ENCODE measurements at places on chromosomes 7 and 10.
A peak's percentile ranks its signal among the peaks of the same experiment; 100 is the strongest.

DNA sequence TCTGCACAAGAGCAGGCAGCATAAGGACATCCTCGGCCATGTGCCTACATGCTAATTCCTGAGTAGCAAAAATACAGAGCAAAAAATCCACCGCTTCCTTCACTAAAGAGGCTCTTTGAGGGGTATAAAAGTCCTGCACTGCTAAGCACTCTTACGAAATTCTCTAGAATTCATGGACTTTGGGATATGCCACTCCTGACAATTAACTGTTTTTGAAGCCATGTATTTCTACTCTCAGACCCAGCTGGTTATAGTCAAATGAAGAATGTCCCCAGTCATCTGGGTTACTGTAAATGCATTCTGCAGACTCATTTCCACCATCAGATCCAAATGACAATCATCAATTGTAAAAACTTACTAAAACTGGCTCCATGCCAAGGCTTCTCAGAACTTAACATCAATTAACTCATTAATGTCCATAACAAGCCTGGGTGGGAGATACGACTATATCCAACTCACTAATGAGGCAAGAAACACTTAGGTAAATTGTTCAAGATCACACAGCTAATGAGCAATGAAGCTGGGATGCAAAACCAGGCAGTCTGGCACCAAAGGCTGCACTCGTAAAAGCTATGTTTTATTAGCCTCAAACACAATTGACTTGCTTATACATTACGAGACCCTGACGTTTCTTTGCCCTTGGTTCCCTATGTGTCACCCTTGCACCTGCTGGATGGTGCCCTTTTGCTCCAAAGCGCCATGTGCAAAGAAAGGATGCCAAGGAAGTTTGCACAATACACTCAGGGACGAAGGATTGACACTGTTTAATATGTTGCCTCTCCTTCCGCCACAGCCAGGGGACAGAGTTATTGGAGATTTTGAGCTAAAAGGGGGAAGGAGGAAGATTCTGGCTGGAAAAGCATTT lies 250.4 kb downstream of the ELMO1 start:
- no peak for DNase-seq

DNA sequence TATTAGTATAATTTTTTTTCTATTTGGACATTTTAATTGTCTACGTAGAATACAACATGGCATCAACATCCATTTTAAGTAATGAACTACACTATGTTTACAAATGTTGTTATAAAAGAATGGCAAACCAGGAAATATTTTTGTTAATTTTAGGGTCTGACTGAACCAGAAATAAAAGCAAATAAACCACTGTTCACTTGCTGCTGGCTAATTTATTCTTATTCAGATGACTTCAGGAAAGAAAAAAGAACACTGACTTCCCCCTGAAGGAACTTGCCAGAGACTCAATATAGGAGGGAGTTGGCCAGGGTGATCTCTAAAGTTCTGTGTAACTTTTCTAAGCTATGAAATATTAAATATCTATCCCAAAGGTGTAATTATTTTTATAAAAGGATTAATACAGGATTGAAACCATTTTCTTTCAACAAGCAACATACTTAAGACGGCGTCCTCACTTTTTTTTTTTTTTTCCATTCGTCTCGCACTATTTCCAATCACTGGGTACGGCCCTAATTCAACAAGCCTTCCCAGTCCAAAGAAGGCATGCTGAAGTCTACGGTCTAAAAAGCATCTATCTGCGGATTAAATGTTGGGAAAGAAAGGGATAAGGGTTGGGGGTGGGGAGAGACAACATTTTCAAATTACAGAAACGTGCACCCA lies 1.2 kb downstream of the USP6NL start:
- no peak for DNase-seq

DNA sequence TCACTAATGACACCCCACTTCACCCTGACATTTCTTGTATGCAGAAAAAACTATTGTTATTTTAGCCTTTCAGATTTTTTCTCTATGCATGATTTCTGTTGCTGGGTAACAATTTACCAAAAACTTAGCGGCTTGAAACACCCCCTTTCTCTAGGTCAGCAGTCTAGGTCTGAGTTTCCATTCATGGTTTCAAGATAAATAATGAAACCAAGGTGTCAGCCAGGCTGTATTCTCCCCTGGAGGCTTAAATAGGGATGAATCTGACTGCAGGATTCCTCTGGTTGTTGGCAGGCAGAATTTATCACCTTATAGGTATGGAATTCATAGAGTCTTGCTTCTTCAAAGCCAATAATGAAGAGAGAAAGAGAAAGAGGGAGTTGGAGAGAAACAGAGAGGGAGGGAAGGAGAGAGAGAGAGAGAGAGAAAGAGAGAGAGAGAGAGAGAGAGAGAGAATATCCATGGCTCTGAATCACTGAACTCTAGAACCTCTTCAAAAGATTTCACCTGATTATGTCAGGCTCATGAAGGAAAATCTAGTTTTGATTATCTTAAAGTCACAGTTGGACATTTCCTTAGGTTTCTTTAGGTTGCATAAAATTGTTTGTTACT lies 1224.6 kb upstream of the LRRTM3 start:
- DNase-seq: no peak

GRCh38 chr7:96538632-96539031 lies 171.0 kb downstream of the SEM1 start:
- no peak for DNase-seq

DNA sequence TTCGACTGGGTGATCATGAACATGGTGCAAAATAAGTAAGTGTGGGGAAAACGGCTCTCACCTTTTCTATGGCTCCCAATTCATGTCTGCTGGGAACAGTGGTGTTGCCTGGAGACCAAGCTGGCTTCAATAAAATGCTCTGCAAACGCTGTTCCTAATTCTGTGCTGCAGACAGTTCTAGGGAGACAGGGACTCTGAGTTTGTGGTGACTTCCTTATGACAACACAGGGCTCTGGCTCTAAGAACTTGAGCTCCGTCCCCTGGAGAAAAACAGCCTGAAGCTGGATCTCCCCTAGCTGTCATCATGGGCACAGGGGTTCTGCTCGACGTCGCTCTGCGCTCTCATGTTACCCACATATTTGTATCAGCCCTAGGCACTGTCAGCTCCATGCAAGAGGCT lies 61.0 kb upstream of the INSYN2A start:
- DNase-seq: no peak

DNA sequence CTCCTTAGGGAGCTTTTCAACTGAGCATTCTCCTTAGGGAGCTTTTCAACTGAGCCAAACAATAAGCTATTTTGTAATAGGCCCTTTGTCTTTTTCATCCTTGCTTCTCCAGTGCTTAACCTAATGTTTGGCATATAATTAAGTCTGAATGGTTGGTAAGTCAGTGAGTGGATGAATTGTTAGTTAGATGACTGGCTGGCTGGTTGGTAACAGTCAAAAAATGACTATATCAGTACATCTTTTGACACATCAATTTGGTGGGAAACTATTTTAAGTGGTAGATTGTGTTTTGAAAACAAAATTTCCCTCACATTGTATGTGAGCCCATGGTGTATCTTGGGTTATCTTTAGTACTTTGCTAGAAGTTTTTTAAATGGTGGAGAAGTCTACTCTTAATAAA lies 16.4 kb downstream of the ING3 start:
- DNase-seq: no peak

DNA sequence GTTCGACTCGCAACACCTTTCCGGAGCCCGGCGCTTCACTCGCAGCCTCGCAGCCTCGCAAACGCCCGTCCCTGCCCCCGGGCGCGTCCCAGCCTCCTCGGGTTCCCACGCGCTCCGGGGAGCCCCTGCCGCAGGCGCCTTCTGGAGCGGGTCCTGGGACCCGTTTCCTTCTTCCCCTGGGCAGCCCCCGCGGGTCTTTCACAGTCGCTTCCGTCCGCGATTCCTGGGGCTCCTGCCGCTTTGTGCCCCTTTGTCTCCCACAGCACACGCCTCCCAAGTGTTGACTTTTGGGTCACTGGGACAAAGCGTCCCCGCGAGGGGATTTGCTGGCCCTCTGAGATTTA lies 140.7 kb downstream of the DYNC2I1 start:
- DNase-seq: no peak

DNA sequence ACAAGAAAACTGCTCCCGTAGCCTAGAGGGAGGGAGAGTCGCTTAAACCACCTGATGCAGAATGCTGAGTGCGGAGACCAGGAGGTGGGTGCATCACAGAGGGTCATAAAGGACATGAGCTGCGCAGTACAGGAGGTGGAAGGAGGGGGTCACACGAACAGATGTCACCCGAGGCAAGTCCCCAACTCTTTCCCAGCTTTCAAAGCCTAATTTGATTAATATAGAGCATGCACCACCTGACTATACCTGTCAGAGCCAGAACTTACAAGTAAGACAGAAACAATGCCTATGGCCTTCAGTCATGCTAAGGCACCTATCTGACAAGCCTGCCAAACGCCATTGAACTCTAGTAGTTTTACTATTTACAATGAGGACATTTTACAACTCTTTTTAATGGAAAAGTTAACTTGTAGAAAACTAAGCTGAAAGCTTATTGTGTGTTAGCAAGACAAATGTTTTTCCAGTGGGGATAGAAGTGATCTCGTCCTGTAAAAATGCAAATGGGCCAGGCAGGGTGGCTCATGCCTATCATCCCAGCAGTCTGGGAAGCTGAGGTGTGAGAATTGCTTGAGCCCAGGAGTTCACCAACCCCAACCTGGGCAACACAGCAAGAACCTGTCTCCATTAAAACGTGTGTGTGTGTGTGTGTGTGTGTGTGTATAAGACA lies 1.1 kb upstream of the VOPP1 start:
- no peak for DNase-seq

DNA sequence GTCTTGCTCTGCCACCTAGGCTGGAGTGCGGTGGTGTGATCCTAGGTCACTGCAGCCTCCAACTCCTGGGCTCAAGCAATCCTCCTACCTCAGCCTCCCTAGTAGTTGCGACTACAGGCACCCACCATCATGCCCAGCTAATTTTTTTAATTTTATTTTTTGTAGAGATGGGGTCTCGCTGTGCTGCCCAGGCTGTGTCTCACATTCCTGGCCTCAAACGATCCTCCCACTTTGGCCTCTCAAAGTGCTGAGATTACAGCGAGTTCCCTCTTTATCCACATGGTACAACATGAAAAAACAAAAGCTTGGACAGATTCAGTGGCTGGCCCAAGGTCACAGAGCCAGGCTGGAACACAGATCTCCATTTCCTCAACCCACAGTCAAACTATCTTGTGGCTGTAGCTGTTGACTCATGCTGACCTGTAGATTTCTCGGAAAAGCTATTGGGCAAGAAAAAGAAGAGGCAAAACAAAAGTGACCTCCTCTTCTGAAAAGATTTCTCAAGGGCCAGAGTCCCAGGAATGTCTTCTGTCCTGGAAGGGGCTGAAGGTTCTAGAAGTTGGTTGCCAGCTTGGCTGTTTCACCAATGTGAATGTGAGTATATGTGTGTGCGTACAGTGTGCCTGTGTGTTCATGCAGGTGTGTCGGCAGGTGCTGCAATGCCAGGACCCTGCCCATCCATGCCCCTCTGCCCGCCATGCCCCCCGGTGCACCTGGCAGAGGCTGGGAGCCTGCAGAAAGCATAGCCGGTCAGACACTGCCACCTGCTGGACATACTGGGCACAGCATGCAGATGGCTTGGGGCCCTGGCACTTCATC lies 28.4 kb downstream of the TMEM130 start:
- peak; percentile 81 for DNase-seq

- no peak for DNase-seq
Observed at GRCh38 chr7:119919986-119920385, 353.0 kb upstream of the KCND2 start.

DNA sequence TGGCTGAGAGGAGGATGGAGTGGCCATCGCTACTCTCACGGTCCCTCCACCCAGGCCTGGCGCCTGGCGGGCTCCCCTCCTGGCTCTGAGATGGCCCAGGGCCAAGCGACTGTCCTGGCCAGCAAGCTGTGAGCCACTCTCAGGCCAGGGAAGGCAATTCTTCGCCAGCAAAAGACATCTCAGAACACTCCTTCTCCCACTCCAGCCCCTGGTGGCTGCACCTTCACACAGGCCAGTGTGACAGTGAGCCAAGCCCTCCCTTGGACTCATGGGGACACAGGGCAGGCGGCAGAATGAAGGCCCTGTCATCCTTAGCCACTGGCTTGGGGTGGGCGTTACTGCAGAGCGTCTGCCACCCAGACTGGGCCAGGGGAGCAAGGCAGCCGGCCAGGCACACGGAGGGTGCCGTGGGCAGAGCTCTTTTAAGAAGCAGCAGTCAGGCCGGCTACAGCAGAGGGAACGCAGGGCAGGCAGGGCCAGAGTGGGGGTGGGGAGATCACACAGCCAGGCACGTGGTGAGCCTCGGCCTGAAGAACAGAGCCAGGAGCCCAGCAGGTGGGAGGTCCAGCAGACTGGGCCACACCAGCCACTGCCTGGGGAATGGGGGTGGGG lies 14.4 kb downstream of the STK32C start:
- DNase-seq: peak; percentile 32

GRCh38 chr10:27714349-27714748 lies 31.3 kb downstream of the MKX start:
- no peak for DNase-seq

DNA sequence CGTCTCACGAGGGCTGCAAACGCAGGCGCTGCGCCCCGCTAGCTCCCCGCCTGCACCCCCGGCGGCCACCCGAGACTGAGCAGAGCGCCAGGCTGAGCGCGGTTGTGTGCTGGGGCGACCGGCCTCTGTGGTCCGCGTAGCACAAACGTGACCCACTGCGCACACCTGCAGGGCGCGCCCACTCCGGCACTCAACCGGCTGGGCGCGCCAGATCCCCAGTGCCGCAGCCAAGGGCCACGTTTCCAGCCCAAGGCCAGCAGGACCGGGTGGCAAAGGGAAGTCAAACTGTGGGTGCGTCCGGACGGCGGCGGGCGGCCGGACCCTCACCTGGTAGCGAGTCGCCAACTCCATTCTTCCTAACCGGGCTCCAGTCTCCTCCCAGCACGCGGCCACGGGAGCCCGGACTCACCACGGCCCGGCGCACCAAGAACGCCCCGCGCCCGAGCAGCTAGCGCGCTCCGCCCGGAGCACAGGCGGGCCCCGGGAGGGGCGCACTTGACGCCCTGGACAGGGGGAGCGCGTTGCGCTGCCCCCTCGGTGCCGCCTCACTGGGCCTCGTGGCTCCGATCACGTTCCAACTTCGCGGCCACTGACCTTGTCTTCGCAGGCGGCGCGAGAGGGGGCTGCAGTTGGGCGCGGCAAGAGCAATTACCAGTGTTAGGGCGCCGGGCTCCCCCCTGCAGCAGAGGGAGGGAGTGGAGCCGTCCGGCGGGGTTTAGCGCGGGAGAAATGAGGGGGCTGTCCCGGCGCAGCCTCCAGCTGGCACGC lies at the start of gene CDCA7L:
CDCA7L (minus strand) TSS at position 446 of the 768 bp plus-strand sequence; CDS start at position 351, 95 bp downstream.
- peak; percentile 71 for DNase-seq

DNA sequence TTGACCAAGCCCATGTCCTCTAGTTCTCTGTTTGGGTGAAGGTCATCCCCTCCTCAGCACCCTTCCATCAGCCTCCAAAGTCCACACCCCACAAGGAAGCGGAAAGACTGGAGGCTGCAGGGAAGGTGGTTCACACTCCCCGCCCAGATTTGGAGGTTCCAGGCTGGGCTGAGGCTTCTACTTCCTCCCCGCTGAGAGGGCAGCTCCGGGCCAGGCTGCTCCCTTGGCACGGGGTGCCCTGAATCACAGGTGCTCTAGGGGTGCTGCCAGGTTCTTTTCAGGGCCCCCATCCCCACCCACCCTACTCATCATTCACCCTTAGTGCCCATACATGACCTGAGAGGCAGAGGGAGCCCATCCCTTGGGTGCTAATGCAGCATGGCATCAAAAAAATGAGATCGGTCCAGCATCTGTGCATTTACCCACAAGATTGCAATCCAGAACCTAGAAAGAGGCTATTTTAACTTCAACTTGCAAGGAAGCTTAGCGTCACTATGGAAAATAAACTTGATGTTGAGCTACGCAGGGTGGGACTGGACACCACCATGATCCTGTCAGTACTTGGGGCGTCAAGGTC lies 47.3 kb upstream of the ZMIZ1 start:
- no peak for DNase-seq

- peak; percentile 49 for DNase-seq
Observed at GRCh38 chr7:5428478-5429252, 5.0 kb upstream of the TNRC18 start.

Measured in glutamatergic neuron (in vitro differentiated cells).